Activated T-cell treated with anti-CD3 and anti-CD28 coated beads, Interleukin-2, amount 50 U/mL, for 72 hours (primary cell): ENCODE measurements at places on chromosomes 5 and 9. TPM values are rescaled to one million over a fixed set of nuclear protein-coding genes. Genes with fewer than 3 reads are reported as not detected.

- no peak for DNase-seq
- no peaks in the 10 kb centered on the region for H3K27me3 ChIP-seq
These were observed 16.4 kb upstream of the ABCA1 start for GRCh38 chr9:104944356-104944755.

DNA sequence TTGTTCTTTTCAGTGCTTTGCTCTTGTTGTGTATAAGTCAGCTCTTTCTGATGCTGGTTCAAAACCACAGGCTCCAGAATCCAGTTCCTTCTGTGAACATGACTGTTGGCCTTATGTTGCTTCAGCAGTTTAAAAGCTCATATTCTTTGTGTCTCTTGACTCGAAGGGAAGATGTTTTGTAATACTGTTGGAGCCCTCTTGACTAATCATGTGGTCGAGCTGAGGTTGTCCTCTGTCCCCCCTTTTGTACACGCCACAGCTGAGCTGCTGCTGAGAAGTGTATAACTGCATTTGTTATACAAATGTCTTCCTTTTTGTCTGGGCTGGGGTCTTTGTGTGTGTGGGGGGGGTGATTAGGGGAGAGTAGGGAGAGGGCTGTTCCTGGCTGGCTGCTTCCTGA lies 35.8 kb downstream of the SLC36A1 start:
- no peak overlapping the region for H3K4me3 ChIP-seq
- H3K27me3 ChIP-seq: no peaks in the 10 kb centered on the region
- no peak for DNase-seq
- no peak overlapping the region for H3K27ac ChIP-seq
- no peaks in the 10 kb centered on the region for H3K4me1 ChIP-seq

The DIRAS2 gene
- 0.05 TPM for total RNA-seq

DNA sequence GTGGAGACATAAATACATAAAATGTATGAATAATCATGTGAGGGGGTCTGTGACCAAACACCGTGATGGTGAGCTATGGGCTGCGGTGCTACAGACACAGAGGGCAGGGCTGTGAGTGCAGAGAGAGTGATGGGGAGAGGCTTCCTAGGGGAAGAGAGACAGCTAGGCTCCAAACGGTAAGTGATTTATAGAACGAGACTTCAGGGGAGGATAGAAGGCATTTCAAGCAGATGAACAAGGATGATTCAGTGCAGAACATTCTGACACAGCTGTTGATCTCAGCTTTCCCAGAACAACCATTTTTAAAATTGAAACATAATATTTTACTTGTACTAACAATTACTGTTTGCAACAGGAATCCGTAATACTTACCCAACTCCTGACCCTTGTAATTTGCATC lies 100.7 kb downstream of the GAS1 start:
- no peaks in the 10 kb centered on the region for H3K36me3 ChIP-seq
- H3K27me3 ChIP-seq: peaks cover 15% of the 10 kb centered on the region
- no peak overlapping the region for H3K27ac ChIP-seq
- no peak overlapping the region for H3K4me3 ChIP-seq
- DNase-seq: no peak

GRCh38 chr9:29625292-29625731 lies 2052.0 kb upstream of the C9orf72 start:
- DNase-seq: no peak
- H3K36me3 ChIP-seq: no peaks in the 10 kb centered on the region
- H3K27me3 ChIP-seq: no peaks in the 10 kb centered on the region
- no peak overlapping the region for H3K27ac ChIP-seq
- no peak overlapping the region for H3K4me3 ChIP-seq

DNA sequence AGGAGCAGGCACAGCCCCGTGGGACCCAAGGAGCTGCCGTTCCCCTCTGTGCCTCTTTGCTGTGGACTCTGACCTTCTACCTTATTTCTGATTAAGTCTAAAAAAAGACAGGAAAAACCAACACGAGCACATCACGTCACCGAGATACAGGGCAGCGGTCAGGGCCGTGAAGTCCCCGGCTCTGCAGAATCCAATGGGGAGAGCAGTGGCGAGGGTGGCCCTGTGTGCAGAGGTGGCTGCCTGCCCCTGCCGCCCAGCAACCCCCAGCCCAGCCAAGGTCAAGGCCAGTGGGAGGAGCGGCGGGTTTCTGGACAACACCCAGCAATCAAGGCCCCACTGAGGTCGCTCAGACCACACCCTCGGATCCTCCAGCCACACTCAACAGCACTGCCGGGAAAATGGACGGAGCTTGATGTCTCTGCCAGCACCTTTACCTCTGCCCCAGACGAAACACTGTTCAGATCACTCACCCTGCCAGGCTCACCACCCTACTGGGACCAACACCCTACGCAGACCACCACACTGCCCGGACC lies 32.7 kb upstream of the SLC9A3 start:
- no peaks in the 10 kb centered on the region for H3K4me1 ChIP-seq
- no peaks in the 10 kb centered on the region for H3K36me3 ChIP-seq
- no peak overlapping the region for H3K27ac ChIP-seq
- DNase-seq: no peak
- no peak overlapping the region for H3K4me3 ChIP-seq
- H3K27me3 ChIP-seq: peaks cover 12% of the 10 kb centered on the region

DNA sequence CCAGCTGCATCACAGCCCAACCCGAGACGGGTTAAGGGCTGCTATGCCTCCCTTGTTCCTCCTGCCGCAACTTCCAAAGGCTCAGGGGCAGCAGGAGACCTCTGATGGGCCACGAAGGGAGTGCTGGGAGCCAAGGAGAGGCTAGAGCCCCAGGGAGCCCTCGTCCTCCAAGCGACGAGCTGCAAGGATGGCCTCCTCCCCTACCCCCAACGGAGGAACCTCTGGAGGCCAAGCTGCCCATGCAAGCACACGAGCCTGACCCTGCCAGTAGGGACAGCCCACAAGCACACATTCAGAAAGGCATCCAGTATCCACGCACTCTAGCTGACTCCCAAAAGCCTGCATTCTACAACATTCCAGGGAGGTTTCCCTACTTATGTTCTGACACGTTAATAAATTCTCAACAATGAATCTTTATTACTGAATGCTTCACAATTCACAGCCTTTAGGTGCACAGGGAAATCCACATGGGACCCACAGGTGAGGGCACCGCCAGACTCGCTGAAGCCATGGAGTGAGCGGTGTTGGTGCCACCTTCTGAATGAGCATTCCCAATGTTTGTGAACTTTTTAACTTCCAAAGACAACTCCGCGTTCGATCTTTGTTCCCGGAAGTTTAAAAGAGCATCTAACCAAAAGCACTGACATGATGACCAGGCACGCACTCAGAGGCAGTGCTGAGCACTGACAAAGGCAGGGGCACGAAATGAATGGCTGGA lies 28.7 kb downstream of the IPPK start:
- H3K4me3 ChIP-seq: no peak overlapping the region
- peaks cover 25% of the 10 kb centered on the region for H3K36me3 ChIP-seq
- H3K27ac ChIP-seq: no peak overlapping the region
- no peaks in the 10 kb centered on the region for H3K27me3 ChIP-seq
- no peak for DNase-seq

DNA sequence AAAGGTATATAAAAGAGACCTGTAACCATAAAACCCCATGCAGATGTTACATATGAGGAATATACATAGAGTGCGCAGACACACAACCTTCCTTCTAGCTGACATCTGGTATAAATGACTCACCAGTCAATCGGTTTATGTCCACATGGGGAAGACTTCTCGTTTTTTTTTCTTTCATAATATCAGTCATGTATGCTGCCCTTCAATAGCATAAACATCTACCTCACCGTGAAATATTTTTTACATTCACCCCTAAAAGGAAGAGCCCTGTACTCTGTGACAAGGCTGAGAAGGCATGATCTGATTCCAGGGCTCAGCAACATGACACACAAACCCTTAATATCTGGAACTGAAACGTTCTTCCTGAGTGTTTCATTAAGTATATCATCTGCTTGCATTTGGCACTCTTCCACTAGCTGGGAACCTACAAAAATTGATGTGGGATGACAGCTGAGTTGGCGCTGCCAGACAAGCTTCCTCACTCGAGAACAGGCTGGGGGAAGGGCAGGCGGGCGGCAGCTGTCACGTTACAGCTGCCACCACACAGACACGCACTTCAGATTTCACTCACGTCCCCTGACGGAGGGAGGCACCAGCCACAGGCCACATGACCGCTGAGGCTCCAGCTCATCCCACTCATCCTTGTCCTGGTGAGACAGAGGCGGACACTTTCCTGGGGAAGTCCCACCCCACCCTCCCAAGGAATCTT lies 74.2 kb downstream of the SHB start:
- peak overlapping the region; percentile 47 for H3K27ac ChIP-seq
- peaks cover 33% of the 10 kb centered on the region for H3K4me1 ChIP-seq
- H3K27me3 ChIP-seq: peaks cover 6% of the 10 kb centered on the region
- H3K4me3 ChIP-seq: peak overlapping the region; percentile 78

The SPATA9 gene
- 0.36 TPM for total RNA-seq

GRCh38 chr5:175652741-175653663 lies 4.9 kb upstream of the HRH2 start:
- peaks cover 85% of the 10 kb centered on the region for H3K4me1 ChIP-seq
- DNase-seq: peak; percentile 87
- H3K4me3 ChIP-seq: peak overlapping the region; percentile 76
- H3K27ac ChIP-seq: peak overlapping the region; percentile 89
- H3K36me3 ChIP-seq: peaks cover 26% of the 10 kb centered on the region
- no peaks in the 10 kb centered on the region for H3K27me3 ChIP-seq

DNA sequence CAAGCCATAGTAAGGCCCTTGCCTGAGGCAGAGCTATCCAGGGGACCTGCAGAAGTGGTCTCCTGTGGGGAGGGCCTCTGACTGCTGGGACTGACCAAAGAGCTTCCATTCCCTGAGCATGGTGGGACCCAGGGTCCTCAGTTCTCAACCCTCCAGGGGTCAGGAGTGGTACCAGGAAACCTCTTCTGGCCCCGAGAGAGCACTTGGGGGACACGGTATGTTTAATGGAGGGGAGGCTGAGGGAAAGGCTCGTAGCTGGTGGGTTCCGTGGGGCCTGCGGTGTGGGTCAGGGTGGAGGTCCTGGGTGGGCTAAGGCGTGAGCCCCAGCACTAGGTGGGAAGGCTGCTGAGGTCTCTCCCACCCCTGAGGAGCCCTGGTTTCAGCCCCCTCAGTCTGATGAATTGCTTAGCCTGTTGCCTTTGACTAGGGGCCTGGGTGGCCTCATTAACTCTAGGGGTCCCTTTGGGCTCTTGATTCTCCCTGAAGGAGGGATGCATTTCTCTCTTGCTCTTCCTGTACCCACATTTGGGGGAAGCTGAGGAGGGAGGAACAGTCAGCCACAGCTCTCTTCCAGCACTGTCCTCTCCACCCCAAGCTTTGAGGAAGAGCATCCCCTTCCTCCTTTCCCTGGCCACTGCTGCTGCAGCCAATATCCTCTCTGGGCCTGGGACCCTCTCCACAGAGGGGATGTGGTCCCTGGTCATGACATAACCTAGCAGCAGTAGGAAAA lies 34.0 kb downstream of the CSF1R start:
- no peak overlapping the region for H3K4me3 ChIP-seq
- DNase-seq: no peak
- H3K27me3 ChIP-seq: no peaks in the 10 kb centered on the region
- H3K36me3 ChIP-seq: peaks cover 23% of the 10 kb centered on the region
- peak overlapping the region; percentile 20 for H3K27ac ChIP-seq

The CRHBP gene
- 0.67 TPM for total RNA-seq
